GM23338 (cell line): ENCODE measurements at places on chromosomes 5 and 9.

DNA sequence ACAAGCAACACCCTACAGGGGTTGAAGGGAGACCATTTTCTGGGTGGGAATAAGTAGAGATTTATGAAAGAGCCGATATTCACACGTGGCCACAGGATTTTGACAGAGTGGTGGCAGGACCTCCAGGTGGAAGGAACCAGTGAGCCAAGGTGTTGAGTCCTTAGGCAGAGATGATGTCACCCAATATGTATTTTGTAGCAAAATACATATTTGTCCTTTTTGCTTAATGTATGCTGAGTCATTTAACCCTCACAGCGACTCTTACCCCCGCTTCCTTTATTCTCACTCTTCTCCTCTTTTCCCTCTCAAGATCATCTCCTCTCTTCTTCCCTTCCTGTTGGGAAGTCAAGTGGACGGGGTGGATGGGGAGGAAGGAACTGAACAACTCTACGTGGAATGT is 215.7 kb upstream of the S1PR3 start:
- no peak for DNase-seq

DNA sequence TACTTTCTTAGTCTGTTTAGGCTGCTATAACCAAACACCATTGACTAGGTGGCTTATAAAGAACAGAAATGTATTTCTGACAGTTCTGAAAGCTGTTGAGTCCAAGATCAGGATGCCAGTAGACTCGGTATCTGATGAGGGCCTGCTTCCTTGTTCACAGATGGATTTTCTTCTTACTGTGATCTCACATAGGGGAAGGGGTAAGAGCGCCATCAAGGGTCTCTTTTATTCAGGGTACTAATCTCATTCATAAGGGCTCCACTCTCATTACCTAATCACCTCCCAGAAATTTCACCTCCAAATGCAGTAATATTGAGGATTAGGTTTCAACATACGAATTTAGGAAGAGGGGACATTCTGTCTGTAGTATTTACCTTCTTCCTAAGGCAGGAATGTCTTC is 384.0 kb upstream of the DMAC1 start:
- peak; percentile 26 for DNase-seq

GRCh38 chr5:123007182-123007581 is 29.3 kb downstream of the PPIC start:
- peak; percentile 17 for DNase-seq

DNA sequence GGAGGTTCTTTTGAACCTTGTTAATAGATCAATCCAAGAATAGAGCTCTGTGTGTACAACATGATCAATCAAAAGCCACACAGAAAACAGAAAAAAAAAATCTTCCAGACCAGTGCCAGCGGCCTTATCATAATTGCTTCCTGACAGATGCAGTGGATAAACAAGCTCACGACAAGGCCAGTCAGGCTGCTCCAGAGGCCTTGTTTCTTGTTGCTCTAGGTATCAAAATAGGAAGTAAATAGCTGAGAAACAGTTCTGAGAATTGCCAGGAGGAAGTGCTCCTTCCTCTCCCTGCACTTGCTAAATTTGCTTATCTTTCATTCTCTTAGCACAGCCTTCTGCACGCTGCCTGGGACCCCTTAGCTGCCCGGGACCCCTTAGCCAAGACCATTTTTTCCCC is 199.0 kb upstream of the TARS1 start:
- no peak for DNase-seq

GRCh38 chr5:57698802-57699201 is 216.2 kb upstream of the ACTBL2 start:
- DNase-seq, result peak; percentile 90
